ENCODE measurements at places on chromosomes 4 and X.

- no peak for DNase-seq
These were observed 55.5 kb upstream of the CLCN4 start for GRCh38 chrX:10101269-10101668.

DNA sequence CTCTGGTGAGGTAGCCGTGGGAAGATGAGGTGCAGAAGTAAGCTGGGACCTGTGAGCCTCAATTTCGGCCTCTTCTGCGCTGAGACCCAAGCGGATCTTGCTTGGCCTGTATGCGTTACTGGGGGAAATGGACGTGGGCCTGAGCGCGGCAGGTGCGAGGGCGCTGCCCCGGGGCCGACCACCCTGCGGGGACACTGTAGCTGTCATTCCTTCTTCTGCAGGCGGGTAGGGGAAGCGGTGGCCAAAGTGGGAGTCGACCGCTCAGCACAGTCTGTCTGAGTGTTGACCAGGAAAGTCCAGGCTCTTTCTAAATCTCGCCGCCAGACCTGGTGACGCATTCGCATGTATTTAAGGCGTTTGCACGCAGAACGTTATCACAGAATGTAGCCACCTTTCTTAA, 3.3 kb upstream of the LRAT start:
- no peak for DNase-seq

- DNase-seq, result no peak
These were observed 575.3 kb upstream of the MAGEB2 start for GRCh38 chrX:29640106-29640505.

DNA sequence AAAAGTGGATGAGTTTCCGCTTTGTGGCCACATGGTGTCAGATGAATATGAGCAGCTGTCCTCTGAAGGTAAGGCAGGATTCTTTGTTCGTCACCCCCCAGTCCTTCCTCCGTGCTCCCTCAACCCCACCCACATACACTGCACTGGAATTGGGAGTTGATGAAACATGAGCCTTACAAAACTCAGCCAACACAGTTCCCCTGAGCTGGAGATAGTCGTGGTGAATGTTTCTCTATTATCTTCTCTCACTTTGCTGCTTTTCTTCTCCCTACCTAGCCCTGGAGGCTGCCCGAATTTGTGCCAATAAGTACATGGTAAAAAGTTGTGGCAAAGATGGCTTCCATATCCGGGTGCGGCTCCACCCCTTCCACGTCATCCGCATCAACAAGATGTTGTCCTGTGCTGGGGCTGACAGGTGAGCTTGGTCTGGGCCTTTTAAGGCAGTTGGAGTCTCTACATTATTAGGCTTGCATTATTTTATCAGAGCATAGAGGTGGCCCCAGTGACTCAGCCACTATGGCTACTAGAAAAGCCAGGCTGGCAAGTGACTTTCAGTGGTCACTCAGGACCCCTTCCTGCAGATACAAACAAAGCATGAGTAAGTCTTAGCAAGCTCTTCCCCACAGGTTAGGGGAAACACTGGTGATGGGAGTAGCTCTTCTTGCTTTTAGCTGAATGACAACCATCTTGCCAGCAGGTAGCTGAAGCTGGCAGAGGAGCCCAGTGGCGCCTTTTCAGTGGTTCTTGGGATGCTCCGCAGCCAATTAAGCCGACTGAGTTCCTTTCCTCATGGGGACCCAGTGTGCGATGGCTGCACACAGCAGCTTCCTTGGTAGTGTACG, 1.6 kb downstream of the RPL10 start:
- no peak for DNase-seq

- DNase-seq, result no peak
These were observed 34.9 kb upstream of the CRMP1 start for GRCh38 chr4:5927747-5928146.

DNA sequence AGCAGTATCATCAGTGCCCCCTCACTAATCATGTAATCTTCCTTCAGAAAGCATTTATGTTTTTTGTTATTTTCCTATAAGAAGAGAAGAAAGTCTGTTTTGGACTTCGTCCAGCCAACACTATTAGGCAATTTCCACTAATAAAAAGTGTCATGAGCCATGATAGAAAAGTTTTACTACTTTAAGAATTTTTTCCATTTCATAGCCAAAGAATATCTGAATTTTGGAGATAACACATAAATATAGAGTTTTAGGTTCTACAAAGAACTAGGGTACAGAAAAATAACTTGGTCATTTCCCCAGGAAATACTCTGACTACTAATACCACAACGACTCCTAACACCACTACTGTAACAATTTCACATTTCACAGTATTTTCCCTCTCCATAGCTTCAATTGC, 41.8 kb upstream of the VEGFC start:
- no peak for DNase-seq

- DNase-seq, result no peak
These were observed 374.7 kb downstream of the ANKRD50 start for GRCh38 chr4:124337874-124338273.

DNA sequence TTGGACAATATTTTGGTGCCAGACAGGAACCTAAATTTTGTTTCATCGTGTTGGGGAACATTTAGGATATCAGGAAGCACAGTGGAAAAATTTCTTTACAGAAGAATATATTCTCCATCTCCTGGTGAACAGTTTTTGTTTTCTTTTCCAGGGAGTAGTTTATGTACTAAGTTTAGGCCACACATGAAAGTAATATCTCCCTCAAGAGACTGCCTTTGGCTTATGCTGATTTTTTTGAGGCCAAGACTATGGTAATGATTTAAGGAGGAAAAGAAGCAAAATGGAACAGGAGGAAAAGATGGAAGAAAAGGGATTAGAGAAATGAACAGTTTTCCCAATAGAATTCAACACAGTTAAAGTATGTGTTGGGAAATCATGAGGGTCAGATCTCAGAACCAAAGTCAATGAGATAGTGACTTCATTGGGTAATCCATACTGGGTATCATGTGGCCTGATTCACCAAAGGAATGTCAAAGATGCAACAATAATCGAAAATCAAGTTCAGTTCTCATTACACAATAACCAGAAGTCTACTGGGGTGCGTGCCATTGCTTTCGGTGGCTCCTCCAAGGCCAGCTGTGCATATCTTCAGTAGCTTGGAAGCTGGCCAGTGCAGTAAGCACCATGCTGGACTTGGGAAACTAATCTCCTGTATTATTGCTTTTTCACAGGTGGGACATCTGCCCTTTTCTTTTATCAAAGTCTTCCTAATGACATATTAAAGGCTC, 234.8 kb downstream of the COL25A1 start:
- no peak for DNase-seq

- DNase-seq, result no peak
These were observed 18.8 kb downstream of the PNMA6F start for GRCh38 chrX:153302796-153303195.
